ENCODE measurements at places on chromosomes 7 and 10.

DNA sequence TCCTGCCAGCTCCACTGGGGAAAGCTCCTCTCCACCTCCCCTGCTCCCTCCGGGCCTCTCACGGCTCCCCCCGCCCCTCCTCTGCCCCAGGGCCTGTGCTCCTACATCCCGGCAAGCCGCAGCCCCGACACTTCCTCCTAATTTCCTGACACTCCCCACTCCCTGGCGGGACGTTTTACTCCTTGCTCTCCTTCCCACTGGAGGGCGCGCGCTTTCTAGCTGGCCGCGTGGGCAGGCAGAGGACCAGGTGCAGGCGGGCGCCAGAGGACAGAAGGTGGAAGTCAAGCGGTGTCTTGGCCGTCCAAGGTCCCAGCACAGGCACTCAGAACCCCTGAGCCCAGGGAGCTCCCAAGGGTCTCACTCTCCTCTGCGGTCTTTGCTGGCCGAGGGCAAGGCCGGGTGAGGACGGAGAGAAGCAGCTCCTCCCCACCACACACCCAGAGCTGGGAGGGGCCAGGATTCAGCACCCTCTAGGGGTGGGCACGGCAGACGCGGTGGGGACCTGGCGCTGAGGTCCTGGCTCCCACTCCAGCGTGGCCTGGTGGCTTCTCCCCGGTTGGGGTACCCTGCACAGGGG is 19.1 kb downstream of the ADAM8 start:
- H3K27me3 ChIP-seq, result no peaks in the 10 kb centered on the region
- no peak overlapping the region for H3K4me3 ChIP-seq
- H3K27ac ChIP-seq, result peak overlapping the region; percentile 81

DNA sequence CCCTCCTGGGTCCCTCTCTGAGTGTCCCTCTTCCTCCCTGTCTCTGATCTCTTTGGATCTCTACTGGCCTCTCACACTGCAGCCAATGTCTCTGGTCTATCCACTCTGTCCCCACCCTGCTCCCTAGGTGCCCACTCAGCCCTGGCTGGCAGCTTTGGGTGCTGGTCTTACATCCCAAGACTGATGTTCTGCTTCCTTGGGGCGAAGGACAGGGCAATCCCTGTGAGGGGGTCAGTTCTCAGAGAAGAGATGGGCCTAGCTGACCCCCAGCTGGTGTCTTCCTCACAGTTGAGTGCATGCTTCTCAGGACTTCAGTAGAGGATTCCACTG is 51.7 kb upstream of the CAMK2B start:
- no peak overlapping the region for H3K27ac ChIP-seq
- no peak for DNase-seq
- no peaks in the 10 kb centered on the region for H3K27me3 ChIP-seq
- no peaks in the 10 kb centered on the region for H3K4me1 ChIP-seq
- no peak overlapping the region for H3K4me3 ChIP-seq
- no peaks in the 10 kb centered on the region for H3K36me3 ChIP-seq

DNA sequence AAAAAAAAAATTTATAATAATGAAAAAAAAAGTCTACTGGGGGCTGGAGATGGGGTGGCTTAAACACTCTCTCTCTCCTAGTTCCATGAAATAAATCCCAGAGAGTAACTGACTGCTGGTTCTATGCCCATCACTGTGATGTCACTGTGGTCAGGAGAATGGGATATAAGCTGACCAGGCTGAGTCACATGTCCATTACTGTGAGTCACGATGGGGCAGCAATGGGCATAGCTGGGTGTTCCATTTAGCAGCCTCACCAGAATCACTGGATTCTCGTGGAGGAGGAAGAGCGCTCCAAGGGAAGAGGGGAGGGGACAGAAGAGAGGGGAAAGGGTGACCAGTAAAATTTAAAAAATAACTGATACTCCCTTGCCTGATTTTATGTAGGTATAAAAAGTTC is 37.1 kb downstream of the MASTL start:
- no peaks in the 10 kb centered on the region for H3K4me1 ChIP-seq
- H3K4me3 ChIP-seq, result no peak overlapping the region
- no peaks in the 10 kb centered on the region for H3K27me3 ChIP-seq
- H3K27ac ChIP-seq, result no peak overlapping the region

DNA sequence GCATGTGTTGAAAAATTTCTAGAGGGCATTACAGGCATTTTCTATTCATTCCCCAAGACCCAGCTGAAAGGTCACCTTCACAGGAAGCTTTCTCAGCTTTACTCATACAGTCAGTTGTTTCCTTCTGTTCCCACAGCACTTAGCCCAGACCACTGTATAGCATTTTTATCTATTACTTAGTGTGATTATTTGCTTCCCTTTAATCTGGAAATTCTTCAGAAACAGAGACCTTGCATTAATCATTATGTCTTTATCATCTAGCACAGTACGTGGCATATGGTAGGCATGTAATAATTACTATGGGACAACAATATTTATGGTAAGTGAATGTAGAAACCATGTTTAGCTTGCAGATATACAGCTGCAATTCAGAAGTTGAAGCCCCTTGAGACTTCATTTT is 38.2 kb upstream of the CDK6 start:
- DNase-seq, result no peak
- H3K27ac ChIP-seq, result no peak overlapping the region
- no peaks in the 10 kb centered on the region for H3K27me3 ChIP-seq
- H3K4me1 ChIP-seq, result no peaks in the 10 kb centered on the region
- no peak overlapping the region for H3K4me3 ChIP-seq

DNA sequence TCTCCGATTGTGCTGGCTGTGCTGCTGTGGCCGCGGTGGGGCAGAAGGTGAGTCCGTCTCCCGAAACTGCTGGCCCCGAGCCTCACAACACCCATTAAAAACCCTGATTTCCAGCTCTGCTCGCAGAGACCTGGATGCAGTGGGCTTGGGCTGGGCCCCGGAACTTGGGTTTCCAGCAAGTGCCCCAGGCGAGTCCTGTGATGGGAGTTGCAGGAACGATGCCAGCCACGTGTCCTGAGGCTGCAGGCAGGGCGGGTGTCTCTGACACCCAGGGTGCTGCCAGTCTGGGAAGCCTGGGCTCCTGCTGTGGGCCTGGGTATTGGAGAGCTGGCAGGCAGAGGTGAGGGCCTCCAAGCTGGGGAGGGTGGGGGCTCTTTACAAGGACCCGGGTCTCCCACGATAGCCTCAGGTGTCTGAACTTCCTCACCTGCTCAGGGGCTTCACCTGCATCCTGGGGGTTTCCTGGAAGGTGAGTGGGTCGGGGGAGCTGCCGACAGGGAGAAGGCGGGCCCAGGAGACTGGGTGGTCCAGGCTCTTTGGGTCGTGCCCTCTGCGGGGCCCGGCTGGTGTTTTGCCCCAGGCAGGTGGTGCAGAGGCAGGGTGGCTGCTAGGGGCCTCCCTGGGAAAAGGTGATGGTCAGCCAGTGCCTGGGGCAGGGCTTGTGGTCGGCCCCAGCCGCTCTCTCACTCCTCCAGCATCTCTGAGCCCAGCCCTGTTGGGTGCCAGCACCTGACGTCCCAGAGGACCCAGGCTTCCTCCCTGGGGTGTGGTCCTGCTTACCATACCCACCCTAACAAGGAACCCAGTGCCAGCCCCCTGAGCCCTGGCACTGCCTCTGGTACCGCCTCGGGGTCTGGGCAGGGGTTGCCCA is 180.3 kb downstream of the DNAJB6 start:
- no peak overlapping the region for H3K4me3 ChIP-seq
- no peaks in the 10 kb centered on the region for H3K4me1 ChIP-seq

DNA sequence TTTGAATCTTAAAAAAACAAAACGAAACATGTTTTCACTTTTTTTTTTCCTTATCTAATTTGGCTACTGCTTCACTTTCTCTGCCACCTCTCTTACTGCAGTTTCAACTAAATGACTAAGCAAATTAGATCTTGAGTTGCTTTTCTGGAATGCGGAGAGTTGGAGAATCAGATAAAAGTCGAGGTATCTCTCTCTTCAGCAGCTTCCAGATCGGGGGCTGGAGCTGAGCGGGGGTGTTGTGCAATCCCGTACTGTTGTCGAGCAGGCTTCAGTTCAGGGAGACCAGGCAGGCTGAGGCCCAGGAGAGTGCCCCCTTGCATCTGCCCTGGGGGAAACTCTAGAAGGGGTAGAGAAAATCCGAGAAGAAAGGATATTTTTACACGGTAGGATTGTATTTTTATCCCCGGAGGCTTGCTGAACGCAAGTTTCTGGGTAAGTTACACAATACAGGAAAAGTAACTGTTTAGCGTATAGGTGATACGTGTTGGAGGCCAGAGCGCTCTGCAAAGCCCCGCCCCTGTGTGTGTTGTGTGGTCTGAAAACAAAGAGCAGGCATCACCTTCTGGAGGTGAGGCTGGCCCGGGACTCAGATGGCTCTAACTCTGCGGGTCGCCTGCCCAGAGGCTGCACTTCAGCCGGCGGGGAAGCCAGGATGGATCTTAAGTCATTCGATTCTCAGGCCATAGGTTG is 116.6 kb downstream of the KLF6 start:
- DNase-seq, result peak; percentile 54
- no peaks in the 10 kb centered on the region for H3K27me3 ChIP-seq
- peak overlapping the region; percentile 79 for H3K27ac ChIP-seq
- H3K4me3 ChIP-seq, result peak overlapping the region; percentile 60
- no peaks in the 10 kb centered on the region for H3K36me3 ChIP-seq

DNA sequence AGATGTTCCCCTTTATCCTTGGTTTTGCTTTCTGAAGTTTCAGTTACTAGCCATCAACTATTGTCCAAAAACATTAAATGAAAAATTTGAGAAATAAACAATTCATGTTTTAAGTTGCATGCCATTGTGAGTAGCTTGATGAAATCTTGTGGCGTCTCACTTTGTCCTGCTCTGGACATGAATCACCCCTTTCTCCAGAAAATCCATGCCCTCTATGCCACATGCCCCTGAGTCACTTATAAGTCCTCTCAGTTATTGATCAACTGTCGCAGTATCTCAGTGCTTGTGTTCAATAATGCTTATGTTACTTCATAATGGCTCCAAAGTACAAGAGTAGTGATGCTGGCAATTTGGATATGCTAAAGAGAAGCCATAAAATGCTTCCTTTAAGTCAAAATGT is 208.0 kb upstream of the FERD3L start:
- no peak overlapping the region for H3K4me3 ChIP-seq
- no peaks in the 10 kb centered on the region for H3K4me1 ChIP-seq
- H3K36me3 ChIP-seq, result no peaks in the 10 kb centered on the region
- DNase-seq, result no peak
- no peaks in the 10 kb centered on the region for H3K27me3 ChIP-seq

GRCh38 chr7:4079366-4079765 is 602.7 kb upstream of the FOXK1 start:
- no peak overlapping the region for H3K4me3 ChIP-seq
- H3K27me3 ChIP-seq, result no peaks in the 10 kb centered on the region
- H3K4me1 ChIP-seq, result no peaks in the 10 kb centered on the region
- DNase-seq, result no peak
- H3K36me3 ChIP-seq, result no peaks in the 10 kb centered on the region
- H3K27ac ChIP-seq, result no peak overlapping the region

GRCh38 chr7:12327922-12328321 is 75.7 kb downstream of the VWDE start:
- no peaks in the 10 kb centered on the region for H3K36me3 ChIP-seq
- H3K27ac ChIP-seq, result no peak overlapping the region
- no peaks in the 10 kb centered on the region for H3K4me1 ChIP-seq
- no peak for DNase-seq
- no peak overlapping the region for H3K4me3 ChIP-seq

GRCh38 chr7:116571552-116571951 is 46.7 kb downstream of the CAV1 start:
- H3K36me3 ChIP-seq, result no peaks in the 10 kb centered on the region
- no peaks in the 10 kb centered on the region for H3K27me3 ChIP-seq
- no peaks in the 10 kb centered on the region for H3K4me1 ChIP-seq

DNA sequence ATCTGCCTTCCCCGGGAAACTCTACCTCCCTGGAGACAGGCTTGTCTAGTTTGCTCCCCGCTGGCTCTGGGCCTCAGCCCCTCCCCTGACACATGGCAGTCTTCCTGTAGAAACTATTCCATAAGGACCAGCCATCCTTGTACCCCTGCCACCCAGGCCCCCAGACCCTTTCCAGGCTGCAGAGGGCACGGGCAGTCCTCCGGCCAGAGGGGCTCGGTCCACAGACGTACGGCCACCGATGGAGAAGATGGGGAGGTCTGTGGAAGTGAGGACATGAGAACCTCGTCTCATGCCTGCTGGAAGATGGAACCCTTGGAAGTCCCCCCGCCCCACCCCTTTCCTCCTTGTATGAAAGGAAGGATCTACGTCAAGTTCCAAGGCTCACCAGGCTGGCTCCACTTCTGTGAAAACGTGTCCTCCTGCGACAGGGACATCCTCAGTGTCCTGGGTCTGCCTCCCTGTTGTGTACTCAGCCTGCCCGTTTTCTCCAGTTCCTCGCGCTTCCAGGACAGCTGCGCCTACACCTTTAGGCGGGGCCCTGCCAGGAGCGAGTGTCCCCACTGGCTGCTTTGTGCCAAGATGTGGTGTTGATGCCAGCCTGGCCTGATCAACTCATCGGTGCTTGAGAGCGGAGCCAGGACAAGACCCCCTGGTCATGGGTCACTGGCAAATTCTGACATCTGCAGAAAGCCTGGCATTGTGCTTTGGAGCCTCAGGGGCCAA is 414.9 kb downstream of the GLRX3 start:
- no peaks in the 10 kb centered on the region for H3K27me3 ChIP-seq
- no peaks in the 10 kb centered on the region for H3K4me1 ChIP-seq
- H3K27ac ChIP-seq, result no peak overlapping the region
- no peak overlapping the region for H3K4me3 ChIP-seq

DNA sequence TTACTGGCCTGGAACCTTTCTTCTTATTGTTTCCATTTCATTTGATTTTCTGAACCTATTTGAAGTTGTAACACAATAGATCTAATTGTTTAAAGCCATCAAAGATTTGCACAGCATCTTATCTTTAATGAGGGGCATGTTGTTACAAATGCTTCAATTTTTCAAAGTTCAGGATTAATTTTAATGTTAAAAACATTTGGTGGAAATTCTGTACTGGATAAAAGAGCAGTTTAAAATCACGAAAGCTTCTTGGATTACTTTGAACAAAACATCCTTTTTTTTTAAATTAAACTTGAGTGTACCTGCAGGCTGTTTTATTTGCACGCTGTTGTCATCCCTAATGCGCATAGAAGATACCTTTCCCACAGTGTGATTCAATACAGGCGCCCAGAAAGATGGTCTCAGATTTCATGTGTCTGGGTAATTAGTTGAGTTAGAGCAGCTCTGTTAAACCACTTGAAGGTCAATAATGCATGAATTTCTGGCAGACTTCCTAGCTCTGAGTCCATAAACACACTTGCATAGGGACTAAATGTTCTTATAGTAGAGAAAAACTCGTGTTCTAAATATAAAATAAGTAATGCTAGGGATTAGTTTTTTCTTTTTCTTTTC is 29.3 kb upstream of the DDX50 start:
- H3K4me1 ChIP-seq, result no peaks in the 10 kb centered on the region
- H3K27ac ChIP-seq, result no peak overlapping the region
- no peaks in the 10 kb centered on the region for H3K36me3 ChIP-seq
